Stimulated activated CD4-positive, alpha-beta T cell treated with anti-CD3 and anti-CD28 coated beads, Interleukin-4, amount 100 ng/mL, for 24 hours (primary cell): ENCODE measurements at places on chromosomes 2 and 18.

DNA sequence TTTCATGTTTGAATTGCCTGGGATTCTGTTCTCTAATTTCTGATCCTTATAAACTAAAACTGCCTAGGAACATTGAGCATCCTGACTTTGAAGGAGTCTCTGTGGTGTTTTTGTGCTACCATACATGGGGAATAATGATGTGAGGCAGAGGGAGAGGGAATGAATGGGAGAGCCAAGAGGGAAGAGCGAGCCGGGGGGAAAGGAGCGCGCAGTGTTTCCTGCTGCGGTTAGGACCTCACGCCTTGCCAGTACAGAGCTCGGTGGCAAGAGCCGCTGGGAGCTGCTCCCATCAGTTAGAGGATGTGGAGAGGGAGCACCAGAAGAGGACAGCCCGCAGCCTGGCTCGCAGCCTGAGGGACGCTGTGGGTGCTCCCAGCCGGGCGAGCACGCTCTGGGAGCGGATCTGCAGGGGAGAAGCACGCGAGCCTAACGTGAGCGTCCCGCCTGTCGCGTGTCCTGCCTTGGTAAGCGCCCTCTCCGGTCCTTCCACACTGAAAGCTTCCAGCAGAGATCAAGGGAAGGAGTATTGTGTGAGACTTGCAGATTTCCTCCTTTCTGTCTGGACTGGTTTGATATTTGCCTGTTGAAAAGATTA lies 114.7 kb downstream of the FAM210A start:
- no peak for DNase-seq

DNA sequence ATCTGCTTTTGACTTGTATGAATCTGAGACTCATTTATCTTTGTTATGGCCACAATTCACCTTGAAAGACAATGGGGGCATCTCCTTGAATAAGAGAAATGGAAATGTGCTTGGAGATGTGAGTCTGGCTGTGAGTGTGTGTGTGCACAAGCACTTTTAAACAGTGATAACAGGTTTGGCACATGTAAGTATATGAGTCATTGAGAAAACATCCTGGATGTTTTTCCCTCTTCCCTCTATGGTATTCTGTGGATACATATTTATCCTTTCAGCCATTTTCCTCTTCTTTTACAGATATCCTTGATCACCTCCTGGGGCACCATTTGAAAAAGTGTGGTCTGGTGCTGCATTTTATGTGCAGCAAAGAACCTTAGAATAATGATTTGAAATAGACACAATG lies 317.3 kb upstream of the THUMPD2 start:
- no peak for DNase-seq

- no peak for DNase-seq
These were observed 47.3 kb upstream of the PUM2 start for GRCh38 chr2:20397811-20398447.

- no peak for DNase-seq
These were observed 24.0 kb upstream of the GREB1 start for GRCh38 chr2:11509657-11510360.

GRCh38 chr2:138013639-138014038 lies 49.4 kb downstream of the HNMT start:
- DNase-seq = no peak

DNA sequence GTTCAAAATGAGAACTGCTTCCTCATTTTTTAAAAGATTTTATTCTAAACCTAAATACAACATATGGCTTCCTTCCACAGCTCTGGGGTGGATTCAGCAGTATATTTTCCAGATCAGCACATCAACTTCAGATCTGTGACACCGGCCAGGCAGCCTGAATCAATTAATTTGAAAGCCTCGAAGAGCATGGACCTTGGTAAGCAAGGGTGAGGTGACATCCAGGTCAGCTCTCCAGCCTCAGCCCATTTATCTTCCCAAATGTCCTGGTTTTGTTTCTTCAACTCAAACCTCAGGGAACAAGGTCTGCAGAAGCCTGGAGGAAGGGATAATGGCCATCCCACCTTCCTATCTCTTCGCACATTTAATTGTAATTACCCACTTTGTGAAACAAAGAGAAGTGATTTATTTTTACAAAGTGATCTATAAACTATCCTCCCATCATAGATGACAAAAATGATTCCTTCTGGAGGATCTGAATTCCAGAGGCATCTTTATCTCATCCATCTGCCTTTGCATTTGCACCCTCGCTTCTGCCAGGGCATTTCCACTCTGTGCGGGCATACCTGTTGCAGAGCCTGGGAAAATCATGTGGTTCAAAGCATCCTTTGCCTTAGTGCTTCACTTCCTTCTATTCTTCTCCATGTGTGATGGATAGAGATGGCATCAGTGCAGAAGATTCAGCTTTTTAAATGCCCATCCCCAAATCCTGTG lies 489.0 kb upstream of the NRP2 start:
- no peak for DNase-seq

DNA sequence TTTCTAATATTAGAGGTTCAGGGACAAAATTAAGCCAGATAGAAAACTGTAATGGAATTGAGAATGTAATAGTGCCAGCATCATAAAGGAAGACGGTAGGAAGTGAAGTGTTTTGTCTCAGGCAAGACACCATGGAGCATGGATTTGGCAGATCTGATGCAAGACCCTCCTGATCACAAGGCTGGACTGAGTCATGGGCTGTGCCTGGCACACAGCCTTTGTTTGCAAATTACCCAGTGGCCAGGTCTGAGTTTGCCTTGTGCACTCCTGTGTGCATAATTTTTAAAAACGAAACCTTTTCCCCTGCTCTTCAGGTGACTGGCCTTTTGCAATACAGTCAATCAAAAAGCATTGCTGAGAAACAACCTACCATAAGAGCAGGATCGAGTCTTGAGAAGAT lies 2.0 kb upstream of the UPP2 start:
- DNase-seq = no peak

DNA sequence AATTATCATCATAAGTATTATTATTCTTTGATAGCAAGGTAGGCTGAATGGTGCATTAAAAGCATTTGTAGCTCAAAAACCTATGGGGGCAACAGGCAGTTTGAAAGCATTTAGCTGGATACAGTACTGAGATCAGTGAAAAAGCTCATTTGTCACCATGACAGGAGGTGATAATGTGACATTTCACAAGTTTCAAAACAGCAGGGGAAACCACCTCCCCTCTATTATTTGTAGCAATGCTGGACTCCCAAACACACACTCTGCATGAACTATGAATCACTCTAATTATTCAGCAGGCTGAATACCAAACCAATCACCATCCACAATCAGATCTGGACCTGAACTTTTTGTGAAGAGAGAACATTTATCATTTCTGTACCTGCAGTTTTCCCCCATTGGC lies 63.4 kb downstream of the MYO5B start:
- DNase-seq = no peak

DNA sequence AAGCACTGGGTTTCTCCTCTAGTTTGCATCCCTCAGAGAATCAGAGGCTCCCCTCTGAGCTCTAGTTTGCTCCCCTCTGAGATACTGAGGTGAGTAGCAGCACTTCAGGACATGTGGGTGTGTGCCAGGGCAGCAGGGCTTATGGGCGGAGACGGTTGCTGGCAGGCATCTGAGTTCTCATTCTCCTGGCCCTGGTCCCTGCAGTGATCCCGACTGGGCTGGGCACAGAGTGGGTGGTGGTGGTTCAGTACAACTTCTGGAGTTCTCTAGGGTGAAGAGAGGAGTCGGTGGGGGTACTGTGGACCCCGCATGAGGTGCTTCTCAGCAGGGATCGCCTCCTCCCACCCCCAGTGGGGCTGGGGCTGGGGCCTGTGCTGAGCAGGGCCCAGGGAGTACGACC lies 47.9 kb downstream of the BOLA3 start:
- DNase-seq = no peak

DNA sequence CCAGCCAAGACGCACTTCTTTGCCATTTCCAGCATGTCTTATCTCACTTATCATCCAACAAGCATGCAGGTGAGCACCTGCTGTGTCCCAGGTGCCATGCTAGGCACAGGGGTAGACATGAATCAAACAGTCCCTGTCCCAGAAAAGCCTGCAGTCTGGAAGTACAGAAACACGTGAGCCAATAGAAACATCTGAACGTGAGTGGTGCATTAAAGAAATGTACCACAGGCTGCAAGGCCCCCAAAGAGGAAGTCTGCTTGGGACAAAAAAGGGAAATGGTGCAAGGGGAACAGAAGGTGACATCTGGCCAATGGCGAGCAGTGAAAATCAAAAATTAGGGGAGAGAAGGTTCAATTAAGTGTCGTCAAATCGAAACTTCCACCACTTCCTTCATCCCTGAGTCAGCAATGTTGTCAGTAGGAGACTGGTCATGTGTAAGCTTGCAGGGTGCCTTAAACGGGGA lies 17.6 kb upstream of the TMEM247 start:
- DNase-seq = no peak

GRCh38 chr2:78154586-78154985 lies 632.4 kb upstream of the LRRTM4 start:
- no peak for DNase-seq

DNA sequence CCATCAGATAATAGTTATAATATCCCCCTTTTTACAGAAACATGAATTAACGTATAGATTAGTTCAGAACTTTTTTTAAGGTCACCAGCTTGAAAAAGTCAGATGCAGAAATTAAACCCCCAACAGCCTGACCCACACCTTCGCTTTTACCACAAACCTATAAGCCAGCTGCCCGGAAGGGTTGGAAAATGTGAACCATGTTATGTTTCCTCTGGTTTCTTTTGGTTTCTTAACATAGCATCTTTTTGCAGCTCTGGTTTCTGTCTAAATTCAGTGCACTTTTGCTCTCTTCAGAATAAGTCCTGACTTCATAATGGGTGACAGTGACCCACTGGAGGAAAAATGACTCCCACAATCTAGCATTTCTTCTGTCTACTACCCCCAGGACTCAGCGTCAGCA lies 381.7 kb upstream of the DDX18 start:
- DNase-seq = no peak

DNA sequence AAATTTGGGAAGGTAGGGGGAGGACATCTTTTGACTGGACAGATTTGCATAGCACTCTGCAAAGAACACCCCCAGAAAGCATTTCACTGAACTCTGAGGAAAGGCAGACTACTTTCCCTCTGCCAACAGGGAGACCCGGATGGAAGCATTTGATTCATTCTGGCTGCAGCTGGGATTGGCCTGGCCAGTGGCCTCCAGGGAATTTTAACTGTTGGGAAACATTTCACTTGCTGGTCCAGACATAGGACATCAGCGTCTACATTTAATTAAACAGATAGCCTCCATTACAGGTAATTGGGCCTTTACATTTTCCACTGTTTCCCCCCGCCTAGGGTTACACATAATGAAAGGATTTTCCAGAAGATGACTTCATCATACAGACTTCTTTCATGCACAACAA lies 92.8 kb downstream of the MARCHF4 start:
- DNase-seq = no peak

- no peak for DNase-seq
These were observed 150.8 kb upstream of the MYCN start for GRCh38 chr2:15789381-15790062.

GRCh38 chr2:525021-525420 lies 152.2 kb downstream of the TMEM18 start:
- DNase-seq = no peak

GRCh38 chr2:127535918-127536317 lies 435 bp downstream of the MYO7B start:
- no peak for DNase-seq

DNA sequence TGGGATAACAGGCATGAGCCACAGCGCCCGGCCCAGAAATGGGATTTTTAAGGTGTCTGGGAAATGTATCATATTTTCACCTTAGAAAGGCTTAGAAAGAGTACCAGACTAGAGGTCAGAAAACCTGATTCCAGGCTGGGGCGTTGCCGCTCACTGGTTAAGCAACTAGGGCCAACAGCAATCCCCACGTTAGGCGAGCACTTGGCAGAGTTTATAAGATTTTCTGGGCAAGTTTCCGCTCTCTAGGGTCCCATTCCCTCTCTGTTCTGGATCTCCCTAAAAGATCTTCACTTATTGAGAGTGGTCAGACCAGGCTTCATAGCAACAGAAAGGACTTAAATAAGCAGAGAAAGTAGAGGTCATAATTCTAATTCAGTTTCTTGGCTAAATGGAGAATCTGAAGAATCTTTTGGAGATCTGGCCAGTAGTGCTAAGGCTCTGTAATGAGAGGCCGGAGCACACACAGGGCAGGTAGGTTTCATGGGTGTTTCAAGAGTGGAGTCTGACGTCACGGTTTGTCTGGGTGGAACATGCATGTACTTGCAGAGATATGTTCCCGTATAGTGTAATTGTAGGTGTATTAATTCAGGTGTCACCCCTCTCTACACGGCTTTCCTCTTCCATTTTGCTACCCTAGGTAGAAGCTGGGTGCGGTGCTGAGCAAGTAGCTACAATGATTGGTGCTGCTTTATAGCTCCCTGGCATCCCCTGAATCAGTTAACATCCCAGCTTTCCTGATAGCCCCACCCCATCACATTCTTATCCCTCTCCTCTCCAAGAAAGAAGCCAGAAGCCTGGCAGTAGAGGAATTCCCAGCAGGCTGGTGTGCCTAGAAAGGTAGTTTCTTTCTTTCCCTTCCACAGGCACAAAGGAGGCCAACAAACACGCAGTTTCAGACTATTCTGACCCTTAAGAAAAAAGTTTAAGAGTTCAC lies 4.4 kb upstream of the SMAD7 start:
- DNase-seq = no peak

DNA sequence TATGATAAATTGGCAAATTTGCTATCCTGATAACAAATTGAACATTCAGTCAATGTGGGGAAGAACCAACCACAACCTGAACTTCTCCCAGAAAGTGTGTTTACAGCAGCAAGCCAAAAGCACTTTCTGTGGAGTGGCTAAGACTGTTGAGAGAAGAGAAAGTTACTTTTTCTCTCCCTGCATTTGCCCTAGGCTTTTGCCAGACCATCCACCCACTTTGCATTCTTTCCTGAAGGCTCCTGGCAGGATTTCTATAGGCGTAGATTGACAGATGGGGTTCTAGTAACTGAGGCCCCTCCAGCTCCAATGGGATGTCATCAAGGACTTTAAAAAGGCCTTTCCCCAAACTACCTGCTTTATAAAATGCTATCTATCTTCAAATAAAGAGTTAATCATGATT lies 215.2 kb downstream of the GULP1 start:
- DNase-seq = no peak

- no peak for DNase-seq
These were observed 332.4 kb downstream of the GULP1 start for GRCh38 chr2:188623995-188624643.

DNA sequence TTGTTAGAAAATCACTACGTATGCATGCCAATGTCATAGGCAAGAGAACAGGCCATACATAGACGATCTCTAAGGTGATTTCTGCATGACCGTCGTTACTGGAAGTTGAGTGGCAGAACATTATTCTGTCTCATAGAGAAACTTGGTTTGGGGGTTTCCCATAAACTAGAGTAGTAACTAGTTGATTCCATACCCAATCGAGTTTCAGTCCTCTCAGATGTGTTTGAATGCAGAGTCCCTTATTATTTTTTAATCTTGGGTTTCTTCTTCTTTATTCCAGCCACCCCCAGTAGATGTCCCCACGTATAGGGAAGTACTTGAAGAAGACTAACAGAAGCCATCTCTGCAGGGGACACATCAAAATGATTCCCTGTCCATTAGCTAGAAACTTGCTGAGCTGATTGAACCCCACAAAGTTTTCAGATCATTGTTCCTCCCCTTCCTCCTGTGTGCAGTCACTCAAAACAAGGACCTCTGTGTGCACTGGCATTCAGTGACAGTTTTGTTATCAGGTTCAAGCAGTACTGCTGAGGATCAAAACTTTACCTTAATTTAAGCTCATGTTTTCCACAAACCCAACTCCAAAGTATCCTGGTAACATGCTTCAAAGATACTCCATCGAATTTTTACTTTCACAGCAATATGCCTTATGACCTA lies 68.4 kb upstream of the CDCA7 start:
- peak; percentile 9 for DNase-seq

GRCh38 chr2:68909793-68910674 lies 38.8 kb upstream of the BMP10 start:
- DNase-seq = peak; percentile 82

GRCh38 chr2:160375802-160376469 lies 117.7 kb downstream of the RBMS1 start:
- DNase-seq = no peak
